ENCODE measurements at places on chromosomes 6 and 20. TPM values are rescaled to one million over a fixed set of nuclear protein-coding genes. Genes with fewer than 3 reads are reported as not detected.

- DNase-seq: no peak
- H3K27ac ChIP-seq: no peak overlapping the region
- H3K27me3 ChIP-seq: no peaks in the 10 kb centered on the region
Measured at GRCh38 chr6:150928882-150929281, 63.4 kb downstream of the MTHFD1L start.

Gene SLC22A23
- total RNA-seq: 4.4 TPM

Gene SLC17A9
- 1.2 TPM for total RNA-seq

Gene SMLR1
- not detected for total RNA-seq

GRCh38 chr6:2596222-2596621, 154.5 kb downstream of the MYLK4 start:
- no peaks in the 10 kb centered on the region for H3K27me3 ChIP-seq
- H3K27ac ChIP-seq: no peak overlapping the region
- no peak for DNase-seq
- H3K4me3 ChIP-seq: no peak overlapping the region

DNA sequence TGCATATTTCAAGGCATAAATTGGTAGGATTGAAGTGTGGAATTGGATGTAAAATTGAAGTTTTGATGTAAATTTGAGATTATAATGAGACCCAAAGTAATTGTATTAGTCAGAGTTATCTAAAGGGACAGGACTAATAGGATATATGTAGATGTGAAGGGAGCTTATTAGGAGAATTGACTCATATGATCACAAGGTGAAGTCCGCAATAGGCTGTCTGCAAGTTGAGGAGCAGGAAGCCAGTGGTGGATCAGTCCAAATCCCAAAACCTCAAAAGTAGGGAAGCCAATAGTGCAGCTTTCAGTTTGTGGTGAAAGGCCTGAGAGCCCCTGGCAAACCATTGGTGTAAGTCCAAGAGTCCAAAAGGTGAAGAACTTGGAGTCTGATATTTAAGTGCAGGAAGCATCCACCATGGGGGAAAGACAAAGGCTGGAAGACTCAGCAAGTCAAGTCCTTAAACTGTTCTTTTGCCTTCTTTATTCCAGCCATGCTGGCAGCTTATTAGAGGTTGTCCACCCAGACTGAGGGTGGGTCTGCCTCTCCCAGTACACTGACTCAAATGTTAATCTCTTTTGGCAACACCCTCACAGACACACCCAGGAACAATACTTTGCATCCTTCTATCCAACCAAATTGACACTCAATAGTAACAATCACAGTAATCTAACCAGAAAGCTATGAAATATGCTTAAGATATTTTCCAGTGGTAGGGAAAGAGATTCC, 442.6 kb upstream of the PTCHD4 start:
- no peaks in the 10 kb centered on the region for H3K27me3 ChIP-seq
- DNase-seq: no peak

GRCh38 chr20:45235995-45236394, 14.8 kb downstream of the SEMG2 start:
- H3K27ac ChIP-seq: no peak overlapping the region
- no peaks in the 10 kb centered on the region for H3K27me3 ChIP-seq
- no peak for DNase-seq
- H3K4me3 ChIP-seq: no peak overlapping the region
- no peaks in the 10 kb centered on the region for H3K4me1 ChIP-seq

Measured in heart left ventricle (tissue), 16 donors.